ENCODE measurements at places on chromosomes 5 and 9.

GRCh38 chr5:3339092-3339797 lies 256.4 kb upstream of the IRX1 start:
- DNase-seq, result no peak

GRCh38 chr5:132098151-132098594 lies 24.6 kb downstream of the CSF2 start:
- no peak for DNase-seq

- no peak for DNase-seq
Observed at GRCh38 chr5:66818935-66819328, 222.7 kb downstream of the MAST4 start.

- DNase-seq, result no peak
Observed at GRCh38 chr5:129670957-129671500, 76.9 kb upstream of the MINAR2 start.

DNA sequence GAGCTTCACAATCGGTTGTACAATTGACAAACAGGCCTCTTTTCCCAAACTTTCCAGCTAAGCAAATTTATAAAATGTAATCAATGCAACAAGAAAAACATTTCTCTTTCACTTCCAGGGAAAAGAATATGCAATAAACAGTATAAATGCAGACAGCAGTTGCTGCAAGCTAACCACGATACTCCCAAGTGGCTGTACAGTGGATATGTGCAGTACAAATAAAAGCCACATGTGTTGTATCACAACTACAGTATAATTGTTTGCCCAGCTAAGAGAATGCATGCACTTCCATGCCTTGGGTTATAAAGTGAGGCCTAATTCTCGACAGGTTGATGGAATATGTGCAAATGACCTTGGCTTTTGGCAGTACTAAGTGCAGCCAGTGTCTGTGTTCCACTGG lies 16.7 kb upstream of the PDCL start:
- no peak for DNase-seq

GRCh38 chr5:140220698-140221064 lies 45.7 kb downstream of the CYSTM1 start:
- no peak for DNase-seq

- DNase-seq, result no peak
Observed at GRCh38 chr9:132075853-132076252, 3.8 kb downstream of the MED27 start.

GRCh38 chr5:115392611-115393010 lies 96.2 kb upstream of the CCDC112 start:
- no peak for DNase-seq

GRCh38 chr5:1698589-1699316 lies 100.9 kb downstream of the MRPL36 start:
- no peak for DNase-seq

GRCh38 chr5:9544502-9545135 lies 1.3 kb downstream of the SEMA5A start:
- DNase-seq, result peak; percentile 27

DNA sequence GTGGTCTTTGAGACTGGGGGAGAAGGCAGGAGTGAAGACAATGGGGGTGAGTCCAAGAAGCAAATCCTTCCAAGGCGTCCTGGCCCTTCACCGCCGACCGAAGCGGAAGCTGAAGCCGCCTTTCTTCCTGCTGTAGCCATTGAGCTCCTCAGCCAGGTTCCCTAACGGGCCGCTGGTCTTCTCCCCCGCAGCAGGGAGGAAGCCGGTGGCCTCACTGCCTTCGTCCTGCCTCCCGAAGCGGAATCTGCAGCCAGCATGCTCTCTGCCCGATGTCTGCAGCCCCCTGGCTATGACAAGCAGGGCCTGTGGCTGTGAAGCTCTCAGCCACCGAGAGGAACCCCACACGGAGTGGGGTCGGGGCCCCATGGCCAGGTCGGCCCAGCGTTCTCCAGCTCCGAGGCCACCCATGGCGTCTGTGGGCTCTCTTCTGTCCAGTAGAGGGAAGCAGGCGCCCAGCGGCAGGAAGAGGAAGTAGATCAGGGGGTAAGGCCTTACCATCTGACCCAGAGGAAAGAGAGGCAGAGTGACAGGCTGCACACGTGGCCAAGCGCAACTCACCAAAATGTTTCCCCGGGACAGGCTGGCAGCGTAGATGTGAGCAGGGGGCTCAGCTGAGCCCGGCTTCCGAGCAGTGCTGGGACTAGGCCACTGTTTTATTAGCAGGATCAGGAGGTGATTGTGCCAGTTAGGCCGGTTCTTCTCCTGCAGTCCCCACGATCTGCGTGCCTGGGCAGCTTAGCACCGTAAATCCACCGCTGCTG lies 3.1 kb downstream of the QRFP start:
- DNase-seq, result no peak

Data from stimulated activated CD8-positive, alpha-beta memory T cell treated with anti-CD3 and anti-CD28 coated beads, Interleukin-7, amount 100 ng/mL, for 1 hour (primary cell).